Smooth muscle cell of the coronary artery (primary cell): ENCODE measurements at places on chromosomes 7 and 10. TPM values are rescaled to one million over a fixed set of nuclear protein-coding genes. Genes with fewer than 3 reads are reported as not detected.

ASB15 gene
- not detected in 2 replicates for total RNA-seq

STOX1 gene
- under 0.01 and 0.12 TPM in 2 replicates for total RNA-seq

DNAJC1 gene
- 46.5 and 57.3 TPM in 2 replicates for total RNA-seq

DRGX gene
- not detected in 2 replicates for total RNA-seq

TMEM130 gene
- 0.12 and 0.23 TPM in 2 replicates for total RNA-seq

MYO1G gene
- 0.08 TPM in 1 of 2 replicates, not detected in the other for total RNA-seq

FGFR2 gene
- 0.23 TPM in 1 of 2 replicates, not detected in the other for total RNA-seq

POU6F2 gene
- total RNA-seq = not detected in 2 replicates

HMX3 gene
- not detected in 2 replicates for total RNA-seq
